ENCODE measurements at places on chromosomes 12 and 14.

- no peak for DNase-seq
These were observed 15.0 kb downstream of the RASSF9 start for GRCh38 chr12:85821206-85821605.

- no peak for DNase-seq
These were observed 233.3 kb upstream of the PPFIA2 start for GRCh38 chr12:81992461-81992860.

- no peak for DNase-seq
These were observed 20.9 kb downstream of the PDE6H start for GRCh38 chr12:14993537-14994266.

- DNase-seq, result no peak
These were observed 36.7 kb downstream of the PTPRR start for GRCh38 chr12:70883855-70884254.

- DNase-seq, result no peak
These were observed 55.9 kb downstream of the C14orf132 start for GRCh38 chr14:96095058-96095457.

DNA sequence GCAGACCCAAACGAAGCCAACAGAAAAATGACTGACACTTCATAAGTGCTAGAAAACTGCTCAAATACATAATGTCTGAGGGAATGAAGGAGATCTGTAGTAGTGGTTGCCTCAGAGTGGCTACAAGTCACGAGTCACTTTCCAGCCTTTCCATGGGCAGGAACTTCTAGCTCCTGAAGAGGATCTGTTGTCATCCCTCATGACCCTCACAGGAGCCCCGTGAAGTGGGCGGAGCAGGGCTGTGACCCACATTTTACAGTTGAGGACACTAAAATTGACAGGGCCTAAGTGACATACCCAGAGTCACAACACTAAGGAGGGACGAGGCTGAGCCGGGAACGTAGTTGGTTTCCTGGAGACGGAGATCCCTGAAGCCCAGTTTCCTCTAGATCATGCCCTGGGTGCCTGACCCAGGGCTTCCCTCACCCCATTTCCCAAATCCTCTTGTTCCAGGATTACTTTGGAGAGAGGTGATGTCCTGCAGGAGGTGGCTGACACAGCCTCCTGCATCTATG lies 45.8 kb upstream of the P2RX7 start:
- DNase-seq, result no peak

DNA sequence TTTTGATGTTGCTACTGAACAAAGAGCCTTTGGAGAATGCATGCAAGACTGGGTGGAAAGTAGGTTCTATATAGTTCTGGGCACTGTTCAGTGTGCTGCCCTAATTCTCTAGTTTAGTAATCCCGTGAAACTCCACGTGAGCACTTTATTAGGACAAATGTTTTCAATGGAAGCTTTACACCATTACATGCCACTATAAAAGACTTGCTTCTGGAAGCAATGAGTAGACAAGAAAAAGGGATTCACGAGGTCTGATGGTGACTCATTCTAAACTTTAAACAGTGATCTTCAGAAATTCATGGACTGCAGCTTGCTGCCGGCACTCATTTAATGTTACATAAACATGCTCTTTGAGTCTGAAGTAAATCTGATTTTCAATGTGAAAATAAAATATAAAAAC lies 22.3 kb downstream of the ATG14 start:
- no peak for DNase-seq

DNA sequence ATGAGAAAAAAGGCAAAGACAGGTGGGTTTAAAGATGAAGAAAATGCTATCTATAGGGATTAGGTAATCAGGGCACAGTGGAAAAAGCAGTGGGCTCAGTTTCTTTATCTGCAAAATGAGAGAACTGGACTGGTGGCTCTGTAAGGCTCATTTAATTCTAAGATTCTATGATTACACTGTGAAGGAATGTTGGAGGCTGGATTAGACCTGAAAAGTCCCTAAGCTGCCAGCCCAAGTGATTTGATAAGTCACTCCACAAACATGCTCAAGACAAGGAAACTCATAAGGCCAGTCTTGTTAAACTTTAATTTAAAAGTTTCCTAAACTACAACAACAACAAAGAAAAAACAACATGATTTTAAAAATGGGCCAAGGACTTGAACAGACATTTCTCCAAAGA lies 75.1 kb downstream of the DCAF5 start:
- no peak for DNase-seq

DNA sequence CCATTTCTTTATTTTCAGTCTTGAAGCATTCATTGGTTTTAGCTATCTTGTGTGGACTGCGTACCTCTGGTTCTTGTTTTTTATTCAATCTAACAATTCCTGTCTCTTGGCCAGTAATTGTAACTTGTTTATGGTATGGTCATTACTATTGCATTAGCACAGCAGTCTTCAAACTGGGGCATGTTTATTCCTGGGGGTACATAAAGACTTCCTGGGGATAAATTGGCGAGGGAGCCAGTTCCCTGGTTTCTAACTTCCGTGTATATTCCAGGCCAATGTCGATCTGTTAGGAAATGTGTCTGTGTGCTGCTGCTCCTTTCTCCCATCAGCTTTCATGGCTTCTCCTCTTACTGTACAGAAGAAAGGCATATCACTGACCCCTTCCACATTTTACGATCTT lies 13.7 kb upstream of the EVL start:
- DNase-seq, result no peak

- DNase-seq, result no peak
These were observed 41.8 kb upstream of the DHRS7 start for GRCh38 chr14:60206837-60207533.

GRCh38 chr14:80215081-80215480 lies 3.8 kb upstream of the DIO2 start:
- DNase-seq, result no peak

- no peak for DNase-seq
These were observed 227.7 kb downstream of the FSCB start for GRCh38 chr14:44279357-44279756.

DNA sequence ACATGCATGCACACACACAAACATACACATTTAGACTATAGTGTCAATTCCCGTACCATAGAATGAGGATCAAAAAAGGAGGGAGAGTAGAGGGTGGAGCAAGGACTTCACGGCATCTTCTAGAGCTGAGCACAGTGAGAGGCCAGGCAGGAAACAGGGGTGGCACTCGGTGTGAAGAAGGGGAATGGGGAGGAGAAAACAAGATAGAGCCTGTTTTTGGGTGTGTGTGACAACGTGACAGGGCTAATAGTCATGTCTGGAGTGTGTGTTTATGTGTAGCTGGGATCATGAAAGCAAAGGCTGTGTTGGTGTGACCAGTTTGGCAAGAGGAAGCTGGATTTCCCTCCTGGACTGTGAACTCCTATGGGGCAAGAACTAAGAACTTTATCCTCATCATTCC lies 9.9 kb upstream of the ACVR1B start:
- DNase-seq, result no peak

DNA sequence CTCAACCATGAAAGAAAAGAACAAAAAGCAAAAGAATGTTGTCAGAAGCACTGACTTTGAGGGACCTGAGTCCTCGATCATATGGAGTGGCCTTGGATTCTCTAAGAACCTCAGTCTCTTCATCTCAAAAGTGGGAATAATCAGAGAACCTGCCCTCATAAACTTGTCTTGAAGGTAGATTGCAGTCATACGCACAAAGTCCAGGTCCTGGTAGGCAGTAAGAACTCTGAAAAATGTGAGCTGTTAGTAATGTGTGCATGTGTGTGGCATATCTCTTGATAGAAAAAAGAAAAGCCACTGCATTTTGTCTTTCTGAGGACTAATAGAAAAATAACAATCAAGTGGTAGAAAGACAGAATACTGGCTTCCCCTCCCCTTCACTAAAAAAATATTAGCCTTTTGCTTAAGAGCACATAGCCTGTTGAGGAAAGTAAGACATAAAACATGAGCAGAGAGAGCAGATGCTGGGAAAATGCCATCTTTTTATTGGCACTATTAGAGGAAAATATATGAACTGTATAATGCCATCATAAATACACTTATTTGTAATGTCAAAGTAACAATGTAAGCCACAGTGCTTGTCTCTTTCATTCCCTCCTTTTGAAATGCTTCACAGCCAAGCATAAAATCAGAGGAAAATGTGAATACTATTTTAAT lies 205.1 kb upstream of the TBX3 start:
- DNase-seq, result no peak

DNA sequence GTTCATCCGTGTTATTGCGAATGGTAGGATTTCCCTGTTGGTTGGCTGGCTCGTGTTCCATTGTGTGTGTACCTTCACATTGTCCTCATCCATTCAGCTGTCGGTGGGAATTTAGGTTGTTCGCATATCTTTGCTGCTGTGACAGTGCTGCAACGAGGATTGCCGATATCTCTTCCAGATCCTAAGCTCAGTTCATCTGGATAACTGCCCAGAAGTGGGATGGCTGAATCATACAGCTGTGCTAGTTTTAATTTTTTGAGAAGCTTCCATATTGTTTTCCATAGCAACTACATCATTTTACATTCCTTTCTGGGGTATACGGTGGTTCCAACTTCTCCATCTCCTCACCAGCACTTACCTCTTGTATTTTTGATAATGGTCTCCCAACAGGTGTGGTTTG lies 292.8 kb upstream of the SFSWAP start:
- no peak for DNase-seq

- no peak for DNase-seq
These were observed 17.0 kb downstream of the ACSS3 start for GRCh38 chr12:81094718-81095360.

- no peak for DNase-seq
These were observed 1062.1 kb downstream of the SLC6A15 start for GRCh38 chr12:83850531-83850930.

DNA sequence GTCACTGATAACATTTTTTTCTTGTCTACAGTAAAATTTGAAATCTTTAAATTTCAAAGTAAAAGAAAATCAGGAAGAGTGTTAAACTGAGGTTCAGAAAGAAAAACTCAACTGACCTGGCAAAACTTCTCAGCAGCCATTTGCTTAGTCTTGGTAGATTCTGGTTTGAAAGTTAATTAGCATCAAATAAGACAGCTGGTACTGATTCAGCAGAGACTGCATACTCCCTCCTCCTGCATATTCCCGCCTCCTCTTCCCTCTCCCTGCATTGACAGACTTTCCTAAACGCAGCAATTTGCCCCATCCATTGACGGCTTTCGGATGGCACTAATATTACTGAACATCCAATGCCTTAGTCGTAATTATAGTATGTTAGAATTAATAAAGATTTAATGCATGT lies 520.8 kb downstream of the FLRT2 start:
- DNase-seq, result no peak

DNA sequence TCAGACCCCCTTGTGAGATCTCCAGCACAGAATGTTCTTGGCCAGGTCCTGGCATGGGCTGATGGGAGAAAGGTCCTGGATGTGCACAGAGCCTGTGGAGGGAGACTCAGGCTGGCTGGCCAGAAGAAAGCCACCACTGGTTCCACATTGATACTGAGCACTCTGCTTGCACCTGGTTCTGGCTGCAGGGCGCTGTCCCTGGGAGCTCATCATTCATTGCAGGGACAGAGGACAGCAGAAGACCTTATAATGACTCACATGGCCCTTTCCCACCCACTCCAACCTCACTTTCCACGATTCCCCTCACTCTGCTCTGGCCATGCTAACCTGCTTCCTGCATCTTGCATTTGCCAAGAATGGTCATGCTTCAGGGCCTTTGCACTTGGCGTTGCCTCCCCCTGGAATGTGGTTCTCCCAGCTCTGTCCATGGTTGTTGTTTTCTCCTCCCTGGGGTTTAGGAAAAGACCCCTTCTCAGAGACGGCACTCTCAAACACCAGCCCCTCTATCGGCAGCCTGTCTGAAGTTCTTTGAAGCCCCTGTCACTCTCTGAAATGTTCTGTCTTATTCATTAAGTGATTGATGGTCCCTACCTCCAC lies 10.3 kb downstream of the KRT7 start:
- no peak for DNase-seq

DNA sequence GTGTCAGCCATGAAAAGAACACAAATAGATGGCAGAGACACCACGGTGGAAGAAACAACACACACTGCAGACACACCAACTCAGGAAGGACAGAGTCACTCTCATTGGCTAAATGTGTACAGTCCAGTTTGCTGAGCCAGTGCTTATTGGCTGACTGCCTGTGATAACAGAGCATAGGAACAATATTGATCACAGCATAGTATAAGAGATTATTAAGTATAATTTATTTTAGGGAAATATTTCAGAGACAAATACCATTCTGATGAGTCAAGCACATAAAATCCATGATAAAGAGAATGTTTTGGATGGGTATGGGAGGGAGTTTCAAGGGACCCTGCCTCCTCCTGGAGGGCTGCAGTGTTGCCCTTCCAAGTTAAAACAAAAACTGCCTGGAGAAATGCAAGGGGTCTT lies 50.9 kb downstream of the BTG1 start:
- DNase-seq, result no peak

DNA sequence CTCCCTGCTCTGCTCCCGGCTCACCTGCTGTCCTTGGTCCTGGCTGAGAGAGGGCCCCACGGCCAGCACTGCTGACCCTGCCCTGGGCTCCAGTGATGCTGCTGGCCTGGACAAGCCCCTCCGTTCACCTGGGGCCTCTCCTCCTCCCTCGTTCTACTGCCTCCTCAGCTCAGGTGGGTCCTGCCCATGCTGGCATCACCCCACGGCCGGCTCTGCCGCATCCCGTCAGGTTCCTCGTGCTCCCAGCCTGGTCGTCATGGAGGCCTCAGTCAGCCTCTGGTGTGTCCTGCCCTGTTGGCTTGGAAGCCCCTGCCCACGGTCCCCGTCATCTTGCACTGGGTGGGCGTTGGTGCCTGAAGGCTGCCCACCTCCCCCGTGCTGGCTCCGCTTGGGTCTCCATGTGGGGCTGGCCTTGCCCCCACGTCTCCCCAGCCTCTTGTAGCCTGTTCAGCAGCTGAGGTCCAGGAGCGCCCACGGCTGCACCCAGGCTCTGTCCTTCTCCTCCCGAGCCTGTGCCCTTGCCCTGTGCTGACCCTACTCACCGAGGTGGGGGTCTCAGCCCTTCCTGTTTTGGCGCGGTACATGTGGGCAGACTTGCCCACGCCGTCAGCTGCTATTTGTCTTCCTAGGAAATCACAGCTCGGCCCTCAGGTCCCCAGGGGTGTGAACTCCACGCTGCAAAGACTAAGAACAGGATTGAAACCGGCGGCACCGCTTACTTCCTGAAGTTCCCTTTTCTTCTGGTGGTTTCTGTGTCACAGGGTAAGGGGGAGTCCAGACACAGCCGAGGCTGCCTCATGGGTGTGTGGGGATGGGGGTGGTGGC lies 121.6 kb downstream of the TMEM121 start:
- no peak for DNase-seq

GRCh38 chr12:7142056-7142644 lies 12.0 kb downstream of the CLSTN3 start:
- no peak for DNase-seq
